NCI-H748 treated with DMSO at 0.1 percent for 48 hours (cell line): ENCODE measurements at places on chromosomes 3 and 15.

GRCh38 chr3:46400000-46400734 is 6.7 kb downstream of the CCR5AS start:
- no peak for DNase-seq

- peak; percentile 1 for DNase-seq
These were observed 2.2 kb downstream of the SMAD6 start for GRCh38 chr15:66704019-66704802.

DNA sequence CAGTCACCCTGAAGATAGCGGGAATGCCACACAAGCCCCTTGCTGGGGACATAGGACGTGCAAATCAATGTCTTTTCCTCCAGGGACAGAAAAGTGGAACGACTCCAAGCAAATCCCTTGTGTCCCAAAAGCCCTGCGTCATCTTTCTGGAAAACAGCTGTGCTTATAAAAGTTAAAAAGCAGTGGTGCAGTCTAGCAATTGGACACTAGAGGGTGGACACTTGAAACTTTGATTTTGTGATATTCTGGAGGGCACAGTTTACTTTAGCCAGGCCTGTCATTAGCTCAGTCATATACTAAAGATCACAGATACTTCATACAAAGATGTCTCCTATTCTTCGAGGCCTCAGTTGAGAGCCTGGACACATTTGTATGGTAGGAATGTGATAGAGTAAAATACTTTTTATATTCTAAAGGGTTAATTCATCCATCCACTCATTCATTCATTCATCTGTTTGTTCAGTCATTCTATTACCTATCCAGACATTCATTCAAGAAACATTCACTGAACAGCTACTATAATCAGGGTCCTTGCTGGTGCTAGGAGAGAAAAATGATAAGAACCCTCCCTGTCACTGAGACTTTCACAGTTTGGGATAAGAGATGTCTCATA is 63.8 kb upstream of the ANKRD34C start:
- no peak for DNase-seq

- DNase-seq, result no peak
These were observed 297.8 kb downstream of the SATB1 start for GRCh38 chr3:18127174-18127858.

GRCh38 chr3:120263792-120264191 is 21.2 kb downstream of the GPR156 start:
- DNase-seq, result no peak

GRCh38 chr3:44984335-44984734 is 8.3 kb downstream of the EXOSC7 start:
- no peak for DNase-seq

DNA sequence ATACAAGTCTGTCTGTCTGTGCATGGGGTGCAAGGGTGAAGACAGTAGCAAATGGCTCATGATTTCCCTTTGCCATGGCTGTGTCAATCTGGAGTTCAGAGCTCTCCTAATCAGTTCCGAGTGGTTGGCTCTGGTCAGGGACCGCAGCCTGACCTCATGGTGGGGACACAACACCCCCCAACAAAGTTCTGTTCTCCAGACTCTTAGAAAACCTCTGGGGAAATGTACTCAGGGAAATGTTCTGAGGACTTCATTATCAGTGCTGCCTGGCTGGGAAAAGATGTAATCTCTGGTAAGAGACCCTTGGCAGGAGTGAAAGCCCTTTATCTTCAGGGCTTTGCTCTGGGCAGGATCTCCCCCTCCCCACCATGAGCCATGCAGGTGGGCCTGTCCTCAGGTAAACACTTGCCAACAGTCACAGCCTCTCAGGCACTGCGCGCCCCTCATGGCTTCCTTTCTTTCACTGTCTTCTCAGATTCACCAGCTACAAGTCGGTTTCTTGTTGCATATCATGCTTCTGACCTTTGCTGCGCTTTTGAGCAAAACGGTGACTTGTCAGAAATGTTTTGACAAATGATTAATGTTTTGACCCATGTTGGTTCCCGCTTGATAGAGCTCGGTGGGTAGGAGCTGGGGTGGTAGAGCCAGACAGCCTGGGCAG is 95.5 kb downstream of the ST6GAL1 start:
- no peak for DNase-seq

DNA sequence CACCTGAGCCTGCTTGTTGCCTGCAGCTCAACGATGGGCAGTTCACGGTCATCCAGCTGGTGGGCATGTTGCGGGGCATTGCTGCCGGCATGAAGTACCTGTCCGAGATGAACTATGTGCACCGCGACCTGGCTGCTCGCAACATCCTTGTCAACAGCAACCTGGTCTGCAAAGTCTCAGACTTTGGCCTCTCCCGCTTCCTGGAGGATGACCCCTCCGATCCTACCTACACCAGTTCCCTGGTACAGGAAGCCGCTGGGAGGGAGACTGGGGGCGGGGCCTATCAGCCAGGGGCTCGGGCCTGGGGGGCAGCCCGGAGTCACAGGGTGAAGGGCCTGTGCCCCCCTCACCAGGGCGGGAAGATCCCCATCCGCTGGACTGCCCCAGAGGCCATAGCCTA is 18.8 kb downstream of the EPHB3 start:
- no peak for DNase-seq

- no peak for DNase-seq
These were observed 22.6 kb downstream of the MEIS2 start for GRCh38 chr15:37077623-37078351.

DNA sequence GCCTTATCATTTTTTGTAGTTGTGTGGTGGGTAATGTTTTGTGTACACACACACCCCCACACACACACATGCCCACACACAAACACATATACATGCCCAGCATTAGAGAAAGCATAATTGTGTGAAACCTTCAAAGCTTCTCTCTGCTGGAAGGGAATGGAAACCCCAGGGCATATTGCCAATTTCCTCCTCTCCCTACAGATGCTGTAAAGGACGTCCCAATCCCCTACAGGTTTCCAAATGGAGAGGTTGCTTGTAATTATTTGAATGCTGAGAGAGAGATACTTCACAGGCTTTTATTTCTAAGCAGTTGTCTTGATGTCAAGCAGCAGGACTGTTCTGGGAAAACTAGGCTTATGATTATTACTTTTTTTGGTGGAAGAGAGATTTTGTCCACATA is 23.0 kb upstream of the CCK start:
- DNase-seq, result no peak

GRCh38 chr15:70672081-70672480 is 91.3 kb downstream of the UACA start:
- no peak for DNase-seq
